ENCODE measurements at places on chromosomes 7 and 10.

GRCh38 chr10:5147255-5147980 is 37.5 kb downstream of the AKR1C8 start:
- no peak for DNase-seq

- DNase-seq, result no peak
Observed at GRCh38 chr7:17492437-17492836, 194.0 kb downstream of the AHR start.

DNA sequence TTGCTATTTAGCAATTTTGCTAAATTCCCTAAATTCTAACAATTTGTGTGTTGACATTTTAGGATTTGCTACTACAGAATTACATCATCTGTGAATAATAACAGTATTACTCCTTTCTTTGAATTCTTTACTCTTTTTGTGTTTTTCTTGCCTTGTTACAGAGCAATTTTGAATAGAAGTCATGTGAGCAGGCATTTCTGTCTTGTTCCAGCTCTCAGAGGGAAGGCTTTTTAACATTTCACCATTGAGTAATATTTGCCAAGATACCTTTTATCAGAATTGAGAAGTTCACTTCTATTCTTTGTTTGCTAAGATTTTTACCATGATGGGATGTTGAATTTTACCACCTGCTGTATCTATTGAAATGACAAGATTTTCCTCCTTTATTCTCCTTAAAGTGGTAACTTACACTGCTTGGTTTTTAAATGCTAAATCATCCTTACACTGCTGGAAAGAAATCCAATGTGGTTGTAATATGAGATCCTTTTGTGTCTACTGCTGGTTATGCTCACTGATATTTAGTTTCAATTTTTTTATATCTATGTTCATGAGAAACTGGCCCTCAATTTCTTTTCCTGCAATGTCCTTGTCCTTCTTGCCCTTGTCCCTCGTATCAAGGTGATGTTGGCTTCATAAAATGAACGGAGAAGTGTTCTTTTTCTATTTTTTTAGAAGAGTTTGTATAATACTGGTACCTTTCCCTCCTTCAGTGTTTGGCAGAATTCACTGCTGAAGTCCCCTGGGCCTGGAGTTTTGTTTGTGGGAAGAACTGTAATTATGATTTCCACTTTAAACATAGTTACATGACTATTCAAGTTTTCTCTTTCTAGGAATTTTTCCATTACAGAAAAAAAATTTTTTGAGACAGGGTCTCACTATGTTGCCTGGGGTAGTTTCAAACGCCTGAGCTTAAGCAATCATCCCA is 50.3 kb upstream of the ATP6V0A4 start:
- peak; percentile 61 for DNase-seq

DNA sequence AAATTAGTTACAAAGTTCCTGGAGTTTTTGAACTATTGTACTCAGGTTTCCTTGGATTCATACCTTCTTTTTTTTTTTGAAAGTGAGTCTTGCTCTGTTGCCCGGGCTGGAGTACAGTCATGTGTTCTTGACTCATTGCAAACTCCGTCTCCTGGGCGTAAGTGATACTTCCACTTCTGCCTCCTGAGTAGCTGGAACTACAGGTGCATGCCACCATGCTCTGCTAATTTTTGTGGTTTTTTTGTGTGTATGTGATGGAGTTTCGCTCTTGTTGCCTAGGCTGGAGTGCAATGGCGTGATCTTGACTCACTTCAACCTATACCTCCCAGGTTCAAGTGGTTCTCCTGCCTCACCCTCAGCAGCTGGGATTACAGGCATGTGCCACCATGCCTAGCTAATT is 22.3 kb downstream of the MCM10 start:
- DNase-seq, result no peak

DNA sequence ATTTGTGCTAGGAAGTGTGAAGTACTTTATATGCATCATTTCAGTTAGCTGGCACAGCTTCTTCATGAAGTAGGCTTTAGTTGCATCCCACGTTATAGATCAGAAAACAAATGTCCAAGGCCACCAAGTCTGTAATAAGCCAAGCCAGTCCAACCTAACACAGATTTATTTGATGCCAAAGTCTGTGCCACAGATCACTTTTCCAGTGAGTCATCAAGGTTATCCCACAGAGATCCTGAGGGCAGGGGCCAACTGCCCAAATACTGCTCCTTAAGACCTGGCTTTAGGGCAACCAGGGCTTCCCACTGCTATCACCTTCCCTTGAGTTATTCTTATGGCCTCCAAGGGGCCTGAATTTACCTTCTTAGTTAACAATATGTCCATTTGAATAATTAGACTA is 1340.4 kb downstream of the XPNPEP1 start:
- no peak for DNase-seq

DNA sequence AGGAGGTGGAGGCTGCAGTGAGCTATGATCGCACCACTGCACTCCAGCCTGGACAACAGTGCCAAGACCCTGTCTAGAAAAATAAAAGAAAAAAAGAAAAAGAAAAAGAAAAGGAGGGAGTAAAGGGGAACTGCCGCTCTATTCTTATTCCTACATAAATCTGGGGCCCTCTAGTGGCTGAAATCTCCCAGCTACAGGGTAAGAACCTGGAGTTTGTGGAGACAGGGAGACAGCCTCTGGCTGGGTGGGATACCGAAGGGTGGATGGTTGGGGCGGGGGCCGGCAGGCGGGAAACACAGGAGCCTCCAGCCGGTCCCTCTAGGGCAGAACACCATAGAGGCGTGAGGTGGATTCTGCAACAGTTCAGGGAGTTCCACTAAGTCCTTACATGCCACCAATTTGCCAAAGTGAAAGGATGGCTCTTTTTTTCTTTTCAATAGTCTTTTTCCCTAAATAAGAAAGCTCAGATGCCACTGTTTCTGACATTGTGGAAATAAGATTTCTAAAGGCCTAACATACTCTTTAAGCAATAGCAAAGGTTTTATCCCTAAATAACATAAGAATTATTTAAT is 117.3 kb downstream of the SVIL start:
- DNase-seq, result peak; percentile 37

- no peak for DNase-seq
Observed at GRCh38 chr10:17675638-17676037, 31.7 kb downstream of the STAM start.

GRCh38 chr10:69334302-69335062 is 56.2 kb downstream of the HK1 start:
- no peak for DNase-seq
